ENCODE measurements at places on chromosomes 4 and X.

DNA sequence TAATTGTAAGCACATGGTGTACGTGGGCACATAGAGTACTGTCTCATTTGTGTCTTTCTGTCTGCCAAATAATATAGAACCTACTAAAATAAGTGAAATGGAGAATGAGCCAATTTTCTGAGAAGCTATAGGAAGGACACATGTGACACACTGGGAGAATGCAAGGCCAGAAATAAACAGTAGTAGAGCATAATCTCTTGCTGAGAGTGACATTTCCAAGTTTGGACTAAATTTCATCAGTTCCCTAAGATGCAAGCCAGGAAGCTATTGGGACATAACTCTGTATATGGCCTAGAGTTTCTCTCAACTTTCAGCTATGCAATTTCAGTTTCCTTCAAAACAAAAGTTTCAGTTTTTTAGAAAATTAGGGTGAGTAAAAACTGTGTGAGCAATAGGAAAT is 638.7 kb downstream of the PCDH18 start:
- no peak for DNase-seq

GRCh38 chr4:41177016-41177415 is 37.3 kb downstream of the APBB2 start:
- DNase-seq: no peak

DNA sequence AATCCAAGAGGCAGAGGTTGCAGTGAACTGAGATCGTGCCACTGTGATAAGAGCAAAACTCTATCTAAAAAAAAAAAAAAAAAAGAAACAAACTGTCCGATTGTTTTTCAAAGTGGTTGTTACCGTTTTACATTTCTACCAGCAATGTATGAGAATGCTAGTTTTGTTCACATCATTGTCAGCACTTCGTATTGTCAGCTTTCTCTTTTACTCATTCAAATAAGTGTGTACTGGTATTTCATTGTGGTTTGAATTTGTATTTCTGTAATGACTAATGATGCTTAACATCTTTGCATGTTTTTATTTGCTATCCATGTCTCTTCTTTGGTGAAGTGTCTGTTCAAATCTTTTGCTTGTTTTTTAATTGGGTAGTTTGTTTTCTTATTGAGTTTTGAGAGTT is 65.8 kb downstream of the GPR101 start:
- no peak for DNase-seq

GRCh38 chr4:93029769-93030168 is 726.0 kb downstream of the GRID2 start:
- no peak for DNase-seq

GRCh38 chr4:39498727-39499020 is 28.6 kb downstream of the UGDH start:
- no peak for DNase-seq

- no peak for DNase-seq
Observed at GRCh38 chrX:41661366-41662095, 27.2 kb upstream of the GPR34 start.

- peak; percentile 30 for DNase-seq
Observed at GRCh38 chrX:46408553-46409407, 136.4 kb downstream of the ZNF674 start.

- no peak for DNase-seq
Observed at GRCh38 chrX:39125834-39126233, 324.6 kb downstream of the MID1IP1 start.

DNA sequence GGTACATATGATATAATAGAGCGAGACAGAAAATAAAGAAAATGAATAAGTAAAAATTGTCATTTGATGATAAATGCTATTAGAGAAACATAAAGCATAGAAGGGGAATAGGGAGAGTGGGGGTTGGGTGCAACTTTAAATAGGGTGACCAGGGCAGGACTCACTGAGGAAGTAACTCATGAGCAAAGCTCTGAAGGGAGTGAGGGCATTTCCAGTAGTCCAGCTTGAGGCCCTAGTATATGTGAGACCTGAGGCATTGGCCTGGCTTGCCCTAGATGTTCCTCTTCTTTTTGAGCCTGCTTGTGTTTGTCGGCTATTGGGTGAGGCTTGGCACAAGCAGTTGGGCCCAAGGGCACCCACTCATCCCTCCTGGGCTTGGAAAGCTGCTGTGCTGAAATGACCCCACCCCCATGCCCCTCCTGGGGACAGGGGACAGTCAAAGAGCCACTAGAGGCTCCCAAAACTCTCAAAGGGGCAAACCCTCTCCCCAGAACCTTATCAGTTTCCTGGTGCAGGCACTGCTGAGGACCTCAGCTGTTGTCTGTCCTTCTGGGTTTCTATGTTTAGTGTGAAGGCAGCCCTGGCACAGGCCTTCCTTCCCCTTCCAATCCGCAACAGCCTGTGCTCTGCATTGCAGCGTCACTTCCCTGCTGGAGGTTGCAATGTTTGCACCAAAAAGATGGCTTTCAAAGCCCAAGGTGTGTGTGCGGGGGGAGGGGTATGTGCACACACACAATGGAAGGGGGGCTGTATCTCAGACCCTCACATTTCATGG is 40.1 kb downstream of the APLN start:
- DNase-seq: no peak

DNA sequence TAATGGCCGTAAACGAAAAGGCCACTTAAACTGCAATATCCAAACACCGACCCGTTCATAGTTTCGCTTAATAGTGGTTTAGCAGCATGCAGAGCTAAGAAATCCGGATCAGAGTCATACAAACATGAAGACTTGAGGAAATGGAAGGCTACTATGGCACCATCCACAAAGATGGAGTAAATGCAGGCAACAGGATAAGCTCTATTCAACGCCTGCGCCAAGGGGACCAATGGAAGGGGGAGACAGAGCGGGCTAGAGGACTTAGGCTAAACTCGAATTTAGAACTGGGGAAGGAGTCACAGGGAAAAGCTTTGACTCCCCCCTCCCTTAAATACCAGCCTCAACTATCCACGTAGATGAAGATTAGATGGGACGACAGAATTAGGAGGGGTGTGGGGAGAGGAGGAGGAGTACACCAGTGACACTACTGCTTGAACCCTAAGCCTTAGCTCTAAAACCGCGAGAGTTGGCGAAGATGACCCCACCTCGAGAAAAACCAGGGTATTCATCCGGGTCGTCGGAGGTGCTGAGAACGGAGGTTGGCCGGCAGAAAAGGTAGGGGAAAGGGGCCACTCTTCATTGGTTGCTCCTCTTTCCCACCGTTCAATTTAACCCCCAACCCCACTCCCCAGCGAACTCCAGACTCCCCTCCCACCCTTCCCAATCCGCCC is 3.5 kb downstream of the HUWE1 start:
- peak; percentile 37 for DNase-seq

GRCh38 chr4:112167794-112168193 is 22.5 kb downstream of the FAM241A start:
- no peak for DNase-seq

- peak; percentile 18 for DNase-seq
Observed at GRCh38 chrX:3345281-3346191, 916 bp downstream of the MXRA5 start.

GRCh38 chr4:84681486-84682274 is 98.8 kb downstream of the CDS1 start:
- DNase-seq: no peak
